ENCODE measurements at places on chromosomes 4 and X.

GRCh38 chrX:427812-428725 lies 41.4 kb upstream of the PPP2R3B start:
- DNase-seq: no peak

DNA sequence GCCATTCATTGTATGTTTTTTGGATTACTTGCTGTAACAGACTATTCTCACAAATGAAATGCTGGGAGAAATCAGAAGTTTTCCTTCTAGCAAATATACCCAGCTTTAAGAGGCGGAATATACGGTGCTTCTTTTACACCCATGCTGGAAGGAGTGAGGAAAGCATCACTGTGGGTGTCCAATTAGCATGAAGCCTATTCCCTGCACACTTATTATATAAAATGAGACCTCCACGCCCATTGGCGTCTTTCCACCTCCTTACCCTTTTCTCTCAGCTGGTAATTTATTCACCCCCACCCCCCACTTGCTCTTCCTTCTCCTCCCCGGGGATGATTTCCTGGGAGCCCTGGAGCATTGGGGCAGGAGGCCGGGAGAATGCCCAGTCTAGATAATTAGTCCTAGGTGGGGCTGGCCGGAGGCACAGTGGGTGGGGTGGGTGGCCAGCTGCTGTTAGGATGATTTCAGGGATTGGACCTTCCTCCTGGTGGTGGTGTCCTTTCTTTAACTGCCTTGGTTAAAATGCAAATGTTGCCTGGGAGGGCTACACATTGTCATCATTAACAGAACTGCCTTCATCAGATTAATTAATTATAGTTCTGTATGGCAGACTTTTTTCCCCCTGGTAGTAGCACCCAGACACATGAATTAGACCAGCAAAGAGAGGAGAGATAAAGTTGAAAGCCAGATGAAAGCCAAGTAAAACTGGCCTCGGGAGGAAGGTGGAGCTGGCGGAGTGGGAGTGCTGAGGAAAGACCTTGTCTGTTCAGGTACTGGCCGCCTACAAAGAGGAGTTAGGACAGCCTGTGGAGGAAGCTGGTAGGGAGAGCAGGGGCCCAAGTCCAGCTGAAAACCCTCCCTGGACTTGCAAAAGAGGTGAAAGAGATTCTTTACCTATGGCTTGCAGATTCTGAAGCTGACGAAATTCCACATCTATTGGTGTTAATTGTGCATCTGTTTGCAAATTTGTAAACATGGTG lies 11.4 kb downstream of the SHROOM2 start:
- DNase-seq: no peak

DNA sequence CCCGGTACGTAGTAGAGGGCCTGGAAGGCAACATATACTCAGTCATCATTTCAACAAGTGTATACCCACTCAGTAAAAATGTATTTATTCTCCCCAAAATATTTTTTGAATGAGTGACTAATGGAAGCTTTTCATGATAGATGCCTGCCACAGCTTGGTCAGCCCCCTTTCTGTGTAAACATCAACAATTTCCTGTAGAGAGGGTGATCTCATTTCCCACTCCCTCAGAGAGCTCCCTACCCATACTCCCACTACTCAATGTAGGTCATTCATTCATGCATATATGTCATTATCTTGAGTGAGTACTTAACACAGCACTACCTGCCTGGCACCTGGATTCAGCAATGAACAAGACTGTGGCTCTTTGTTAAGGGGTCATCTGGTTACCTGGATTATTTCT lies 81.9 kb downstream of the STK32B start:
- no peak for DNase-seq

GRCh38 chr4:148311526-148311925 lies 130.7 kb downstream of the NR3C2 start:
- DNase-seq: no peak

- DNase-seq: no peak
Observed at GRCh38 chrX:120293015-120293414, 18.2 kb downstream of the TMEM255A start.

GRCh38 chr4:55757356-55757952 lies 62.1 kb upstream of the EXOC1L start:
- DNase-seq: no peak

GRCh38 chrX:131907488-131908314 lies 115.4 kb upstream of the STK26 start:
- no peak for DNase-seq

DNA sequence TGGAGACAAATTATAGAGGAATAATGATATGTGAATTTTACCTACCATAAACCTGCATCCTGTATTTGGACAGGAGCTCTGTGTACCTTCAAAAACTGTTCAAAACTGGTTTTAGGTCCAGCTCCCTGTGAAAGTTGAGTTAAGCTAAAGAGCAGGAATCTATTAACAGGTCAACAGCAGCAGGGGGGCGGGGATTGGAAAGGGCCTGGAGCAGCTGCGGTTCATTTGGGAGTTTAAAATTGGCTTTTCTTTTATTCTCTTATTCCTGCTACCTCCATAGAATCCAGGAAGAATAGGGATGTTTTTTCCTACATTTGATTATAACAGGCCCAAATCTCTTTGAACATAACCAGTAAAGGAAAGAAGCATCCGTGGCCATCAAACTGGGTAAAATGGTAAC lies 23.8 kb downstream of the SHROOM3 start:
- no peak for DNase-seq

GRCh38 chr4:56755901-56756300 lies 65.6 kb downstream of the SPINK2 start:
- DNase-seq: no peak

Data from NCI-H510A (cell line).